ENCODE measurements at places on chromosomes 16 and 17.

- no peak for DNase-seq
Observed at GRCh38 chr17:39628655-39629493, 2.1 kb downstream of the PPP1R1B start.

- DNase-seq, result no peak
Observed at GRCh38 chr16:83674931-83675535, 132.7 kb upstream of the HSBP1 start.

DNA sequence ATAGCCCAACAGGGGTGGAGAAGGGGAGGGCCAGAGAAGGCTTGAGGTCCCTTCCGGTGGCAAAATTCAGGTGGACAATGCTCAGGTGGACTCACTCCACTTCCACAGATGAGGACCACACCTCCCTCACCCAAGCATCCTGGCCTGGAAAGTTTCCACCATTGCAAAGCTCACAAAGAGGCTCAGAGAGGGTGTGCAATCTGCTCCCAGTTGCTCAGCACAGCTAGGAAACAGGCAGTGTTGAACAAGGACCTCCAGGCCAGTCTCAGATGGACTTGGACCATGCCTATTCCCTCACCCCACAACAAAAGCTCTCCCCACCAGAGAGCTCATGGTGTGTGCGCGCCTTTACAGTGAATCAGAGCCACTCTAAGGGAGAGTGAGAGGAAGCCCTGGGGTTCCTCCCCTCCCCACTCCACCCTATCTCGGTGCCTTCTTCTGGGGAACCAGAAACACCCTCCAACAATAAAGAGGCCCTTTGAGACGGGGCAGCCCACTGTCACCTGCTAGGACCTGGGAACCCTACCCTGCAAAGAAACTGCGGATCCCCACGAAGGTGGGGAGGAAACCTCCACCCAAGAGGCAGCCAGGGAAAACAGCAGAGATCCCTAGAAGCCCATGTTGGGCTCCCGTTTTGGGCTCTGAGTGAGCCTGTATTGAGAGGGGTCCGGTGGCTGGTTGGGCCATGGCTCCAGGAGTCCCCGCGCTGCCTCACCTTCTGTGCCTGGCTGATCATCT, 1.6 kb downstream of the FAM83G start:
- DNase-seq, result no peak

GRCh38 chr16:57993897-57994296, 6.6 kb downstream of the ZNF319 start:
- no peak for DNase-seq

DNA sequence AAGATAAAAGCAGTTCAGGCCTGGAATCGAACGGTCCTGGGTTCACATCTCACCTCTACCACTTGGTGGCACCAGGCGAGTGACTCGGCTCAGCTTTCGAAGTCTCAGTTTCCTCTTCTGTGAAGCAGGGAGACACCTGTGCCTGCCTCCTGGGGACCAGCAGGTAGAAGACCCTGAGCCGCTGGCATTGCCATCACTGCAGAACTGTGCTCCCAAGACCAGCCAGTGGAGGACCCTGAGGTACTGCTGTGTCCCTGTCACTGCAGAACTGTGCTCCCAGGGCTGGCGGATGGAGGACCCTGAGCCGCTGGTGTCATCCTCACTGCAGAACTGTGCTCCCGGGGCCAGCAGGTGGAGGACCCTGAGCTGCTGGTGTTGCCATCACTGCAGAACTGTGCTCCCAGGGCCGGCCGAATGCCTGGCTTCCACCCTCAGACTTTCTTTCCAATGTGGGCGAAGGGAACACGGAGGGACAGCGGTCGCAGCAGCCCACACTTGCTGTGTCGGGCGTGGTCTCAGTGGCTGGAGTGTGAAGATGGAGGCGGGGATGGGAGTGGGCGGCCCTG, 8.7 kb upstream of the SLC7A5 start:
- peak; percentile 38 for DNase-seq

DNA sequence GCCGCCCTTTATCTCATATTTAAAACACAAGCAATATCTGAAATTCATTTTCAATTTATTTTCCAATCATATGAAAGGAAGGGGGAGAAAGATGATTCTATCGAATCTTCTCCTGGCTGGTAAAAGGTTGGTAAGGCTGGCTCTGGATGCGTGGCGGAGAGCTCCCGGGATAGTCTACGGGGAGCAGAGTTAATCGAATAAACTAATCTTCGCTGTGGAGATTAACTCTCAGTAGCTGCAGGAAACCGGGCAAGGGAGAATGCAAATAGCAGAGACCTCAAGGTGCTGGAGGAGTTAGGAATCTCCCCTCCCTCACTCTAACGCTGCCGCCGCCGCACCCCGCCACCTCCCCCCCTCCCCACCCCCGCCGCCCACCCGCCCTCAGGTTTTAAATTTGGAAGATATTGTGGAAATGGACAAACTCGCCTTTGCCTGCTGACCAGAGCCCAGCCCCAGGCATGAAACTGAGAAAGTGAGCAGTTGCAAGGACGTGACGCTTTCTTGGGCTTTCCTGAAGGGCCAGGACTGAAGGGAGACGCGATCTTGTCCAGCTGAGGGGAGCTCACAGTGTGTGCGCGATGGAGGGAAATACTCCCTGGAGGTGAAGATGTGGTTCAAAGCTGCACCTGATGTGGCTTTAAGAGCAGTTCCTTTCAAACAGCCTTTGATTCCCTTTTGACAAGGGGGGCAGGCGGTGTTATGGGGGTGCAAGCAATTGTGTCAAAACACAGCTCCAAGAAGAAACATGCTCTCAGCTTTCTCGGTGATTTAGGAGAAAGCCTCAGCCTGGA, 308.2 kb upstream of the IRX3 start:
- DNase-seq, result no peak

DNA sequence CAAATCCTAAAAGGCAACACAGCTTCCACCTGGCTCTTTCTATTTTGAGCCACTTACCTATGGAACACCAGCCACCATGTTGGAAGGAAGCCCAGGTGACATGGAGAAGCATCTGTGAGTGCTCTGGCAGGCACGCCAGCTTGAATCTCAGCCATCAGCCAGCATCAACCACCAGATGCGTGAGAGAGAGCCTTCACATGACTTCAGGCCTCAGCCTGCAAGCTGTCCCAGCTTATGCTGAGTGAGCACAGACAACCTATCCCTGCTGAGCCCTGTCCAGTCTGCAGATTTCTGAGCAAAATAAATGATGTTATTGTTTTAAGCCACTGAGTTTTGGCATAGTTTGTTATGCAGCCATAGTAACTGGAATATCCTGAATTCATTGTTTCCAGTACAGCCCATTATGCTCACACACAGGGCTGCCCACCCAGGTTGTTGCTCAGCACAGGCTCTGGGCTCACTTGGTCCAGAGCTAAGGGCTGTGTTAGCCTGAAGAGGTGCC, 35.1 kb downstream of the TMEM238L start:
- no peak for DNase-seq

GRCh38 chr17:43418441-43419374, 19.9 kb downstream of the ARL4D start:
- DNase-seq, result peak; percentile 81
